ENCODE measurements at places on chromosomes 5 and 9. TPM values are rescaled to one million over a fixed set of nuclear protein-coding genes. Genes with fewer than 3 reads are reported as not detected.

DNA sequence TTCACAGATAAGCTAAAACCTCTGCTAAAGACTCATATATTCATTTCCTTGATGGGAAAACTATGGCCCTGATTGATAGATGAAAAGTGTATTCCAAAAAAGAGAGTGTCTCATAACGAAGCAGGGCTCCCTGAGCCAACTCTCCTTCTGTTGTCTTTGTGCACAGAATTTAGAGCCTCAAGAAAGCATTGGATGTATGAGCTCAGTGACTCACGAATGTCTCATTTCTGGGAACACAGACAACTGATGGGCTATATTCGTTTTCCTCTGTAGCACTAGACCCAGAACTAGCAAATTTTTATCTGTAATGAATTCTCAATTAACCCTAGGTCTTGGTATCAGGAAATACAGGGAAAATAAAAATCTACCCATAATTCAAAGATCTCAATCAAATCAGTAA is 88.4 kb downstream of the LMNB1 start:
- DNase-seq = no peak

- DNase-seq = no peak
These were observed 233.8 kb downstream of the PIK3R1 start for GRCh38 chr5:68449380-68449779.

DNA sequence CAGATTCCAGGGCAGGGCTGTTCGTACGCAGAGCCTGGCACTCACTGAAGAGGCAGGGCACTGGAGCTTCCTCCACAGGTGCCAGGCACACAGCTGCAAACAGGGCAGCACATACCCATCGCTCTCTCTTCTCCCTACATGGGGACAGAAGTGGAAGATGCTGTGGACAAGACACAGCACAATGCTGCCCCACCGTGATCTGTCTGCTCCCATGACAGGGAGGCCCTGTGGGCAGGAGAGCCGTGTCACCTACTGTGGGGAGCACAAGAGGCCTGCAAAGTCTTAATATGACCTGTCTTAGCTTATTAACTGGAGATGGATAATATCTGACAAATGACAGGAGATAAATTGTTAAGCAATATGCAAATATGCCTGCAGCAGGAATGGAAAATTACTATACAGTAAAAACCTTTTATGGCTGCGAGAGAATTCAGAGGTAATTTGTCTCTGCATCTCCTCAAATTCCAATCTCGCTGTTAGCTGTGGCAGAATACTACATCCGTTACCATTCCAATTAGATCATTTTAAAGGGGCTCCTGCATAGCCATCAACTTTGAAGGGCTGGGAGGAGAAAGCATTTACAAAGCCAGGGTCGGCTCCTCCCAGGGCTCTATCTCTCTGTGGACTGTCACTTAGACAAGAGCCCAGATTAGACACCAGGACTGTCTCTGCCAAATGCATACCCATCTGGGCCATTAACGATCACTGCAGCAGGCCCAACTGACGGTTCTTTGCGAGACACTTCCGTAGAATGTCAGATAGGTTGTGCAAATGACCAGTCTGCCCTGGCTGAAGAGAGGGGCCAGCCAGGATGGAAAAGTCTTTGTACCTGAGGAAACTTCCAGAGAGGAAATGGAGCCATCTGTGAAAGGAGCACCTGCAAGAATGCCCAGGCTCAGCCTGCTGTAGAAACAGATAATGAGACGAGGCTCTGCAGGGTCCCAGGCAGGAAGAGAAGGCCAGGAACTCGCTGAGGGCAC is 90.7 kb upstream of the FSTL4 start:
- no peak for DNase-seq

GRCh38 chr5:10635257-10635866 is 71.5 kb downstream of the ANKRD33B start:
- no peak for DNase-seq

GRCh38 chr5:95931079-95931833 is 30.4 kb downstream of the ELL2 start:
- no peak for DNase-seq

GRCh38 chr5:177539411-177539810 is 15.0 kb downstream of the FAM193B start:
- no peak for DNase-seq

LCN2 gene
- 1.0 TPM for total RNA-seq

DNA sequence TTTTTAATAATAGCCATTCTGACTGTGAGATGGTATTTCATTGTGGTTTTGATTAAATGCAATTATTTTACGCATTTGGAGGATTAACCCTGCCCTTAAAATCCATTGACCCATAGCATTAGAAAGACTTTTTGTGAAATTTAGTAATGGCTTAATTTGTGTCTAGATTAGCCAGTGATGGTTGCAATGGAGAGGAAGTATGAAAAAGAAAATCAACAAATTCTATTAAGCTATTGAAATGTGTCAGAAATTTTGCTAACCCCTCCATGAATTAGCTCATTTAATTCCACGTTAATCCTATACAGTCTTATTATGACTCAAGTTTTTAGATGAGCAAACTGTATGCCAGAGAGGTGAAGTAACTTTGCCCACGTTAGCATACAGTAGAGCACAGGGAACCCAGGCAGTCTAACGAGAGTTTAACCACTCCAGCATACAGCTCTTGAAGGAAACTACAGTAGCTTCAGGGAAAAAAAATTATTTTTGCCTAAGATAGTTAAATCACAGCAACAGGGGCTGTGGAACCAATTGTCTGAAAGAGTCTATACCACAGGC is 158.2 kb upstream of the PPP2R2B start:
- DNase-seq = no peak

DNA sequence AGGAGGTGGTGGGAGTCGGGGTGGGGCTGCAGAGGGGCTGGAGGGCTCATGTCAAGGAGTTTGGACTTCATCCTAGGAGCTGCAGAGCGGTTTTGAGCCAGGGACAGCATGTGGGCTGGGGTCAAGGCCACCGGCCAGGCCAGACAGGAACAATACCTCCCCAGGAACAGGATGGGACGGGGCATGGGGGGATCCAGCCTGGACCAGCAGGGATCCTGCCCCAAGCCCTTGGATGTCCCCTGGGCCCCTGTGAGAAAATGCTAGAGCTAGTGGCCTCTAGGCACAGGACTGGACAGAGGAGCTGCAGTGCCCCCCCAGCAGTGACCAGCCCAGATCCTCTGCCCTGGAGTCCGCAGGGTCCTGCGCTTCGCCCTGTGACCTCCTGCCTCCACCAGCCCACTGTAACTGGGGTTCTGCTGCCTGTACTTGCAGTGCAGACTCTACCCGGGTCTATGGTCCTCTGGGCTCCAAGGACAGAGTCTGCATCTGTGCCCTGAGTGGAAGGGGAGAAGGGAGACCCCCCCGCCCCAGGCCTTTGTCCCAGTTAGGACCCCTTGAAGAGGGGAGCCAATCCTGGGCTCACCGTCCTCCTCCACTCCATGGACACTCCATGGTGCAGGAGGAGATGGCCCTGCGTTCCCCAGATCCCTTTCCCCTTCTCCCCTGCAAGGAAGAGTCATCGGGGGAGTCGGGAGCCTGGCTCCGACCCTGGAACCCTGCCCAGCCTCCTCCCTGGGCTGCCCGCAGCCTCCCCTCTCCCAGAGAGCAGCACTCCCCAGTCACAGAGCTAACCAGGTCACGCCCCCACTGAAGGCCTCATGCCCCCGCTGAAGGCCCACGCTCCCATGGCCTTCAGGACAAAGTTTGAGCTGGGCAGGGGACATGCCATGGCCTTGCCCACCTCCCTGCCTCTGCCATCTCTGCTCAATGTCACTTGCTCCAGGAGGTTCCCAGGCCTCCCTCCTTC is 3.0 kb upstream of the MXD3 start:
- no peak for DNase-seq

CDH12 gene
- not detected for total RNA-seq

BAAT gene
- total RNA-seq = 0.08 TPM

DNA sequence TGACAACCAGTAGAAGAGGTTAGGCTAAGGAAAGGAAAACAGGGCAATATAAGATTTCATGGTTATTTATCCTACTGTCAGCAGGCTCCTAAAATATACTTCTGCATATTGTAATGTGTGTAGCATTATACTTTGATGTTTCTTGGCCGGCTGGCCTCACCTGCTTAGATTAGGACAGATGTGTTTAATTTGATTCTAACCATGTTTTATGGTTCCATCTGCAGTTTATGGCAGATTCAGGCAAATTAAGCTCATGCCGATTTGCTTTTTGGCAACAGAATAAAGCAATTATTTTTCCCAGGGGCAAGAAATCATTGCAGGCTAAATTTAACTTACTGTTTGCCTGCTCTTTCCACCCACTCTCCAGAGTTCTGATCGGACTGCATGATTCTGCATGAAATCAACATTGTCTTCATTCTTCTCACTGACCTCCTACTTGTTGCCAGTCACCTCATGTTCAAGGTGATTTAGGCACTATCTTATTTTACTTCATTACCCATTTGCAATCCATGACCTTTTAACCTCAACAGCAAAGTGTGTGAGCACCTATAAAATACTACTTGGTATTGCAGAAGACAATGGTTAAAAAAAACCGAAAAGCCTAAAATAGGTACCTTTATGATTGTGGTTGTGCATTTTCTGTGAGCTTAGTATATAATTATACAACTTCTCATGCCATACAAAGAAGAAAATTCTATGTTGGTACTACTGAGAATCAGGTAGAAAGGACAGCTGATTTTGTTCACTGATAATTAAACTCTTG is 125.2 kb downstream of the EDIL3 start:
- DNase-seq = no peak

C9orf153 gene
- total RNA-seq = not detected

DNA sequence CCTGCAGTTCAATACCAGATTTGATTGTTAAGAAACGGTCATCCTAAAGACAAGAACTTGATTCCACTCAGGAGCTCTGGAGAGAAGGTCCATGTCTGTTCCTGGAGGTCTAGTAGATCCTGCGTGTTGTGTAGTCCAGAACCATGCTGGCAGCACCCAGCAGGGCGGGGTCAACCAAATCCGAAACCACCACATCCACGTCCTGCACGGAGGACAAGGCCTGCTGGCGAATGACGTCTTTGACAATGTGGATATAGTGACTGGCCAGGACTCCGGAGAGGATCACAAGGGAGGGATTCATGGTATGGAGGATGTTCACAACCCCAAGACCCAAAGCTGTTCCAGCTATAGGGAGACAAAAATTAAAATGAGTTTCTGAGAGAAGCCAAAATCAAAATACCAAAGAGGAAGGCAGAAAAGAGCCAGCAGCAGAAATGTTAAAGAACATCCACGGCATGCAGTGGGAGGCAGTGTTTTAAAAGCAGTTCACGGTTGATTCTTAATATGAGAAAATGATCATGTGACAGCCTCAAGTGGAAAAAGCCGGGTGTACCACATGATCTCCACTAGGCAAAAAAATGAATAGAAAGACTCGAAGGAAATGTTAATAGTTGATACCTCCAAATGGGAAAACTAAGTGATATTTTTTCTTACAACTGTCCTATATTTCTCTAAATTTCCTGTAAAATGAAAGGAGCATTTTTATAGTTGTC is 26.7 kb downstream of the CLTA start:
- no peak for DNase-seq

GRCh38 chr5:14849516-14850294 is 21.9 kb downstream of the ANKH start:
- no peak for DNase-seq

GRCh38 chr9:34230556-34230955 is 51.7 kb downstream of the UBAP1 start:
- DNase-seq = no peak

GRCh38 chr9:104287253-104287878 is 193.3 kb downstream of the SMC2 start:
- no peak for DNase-seq

DNA sequence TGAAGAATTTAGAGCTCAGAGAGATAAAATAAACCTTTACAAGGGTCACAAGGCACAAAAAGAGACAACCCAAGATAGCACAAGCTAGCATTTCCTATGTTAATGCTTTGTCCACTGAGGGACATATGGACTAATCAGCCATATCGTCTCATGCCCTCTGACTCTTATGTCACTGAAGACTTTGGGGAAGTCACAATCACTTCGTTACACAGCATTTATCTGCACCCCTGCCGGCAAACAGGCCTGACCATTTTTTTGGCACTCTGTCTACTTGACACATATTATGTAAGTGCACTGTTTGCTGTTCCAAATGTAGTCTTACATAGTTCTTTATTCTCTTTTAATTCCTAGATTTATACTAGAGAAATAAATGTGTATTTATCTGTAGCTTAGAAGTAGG is 13.9 kb upstream of the BNC2 start:
- DNase-seq = no peak

DNA sequence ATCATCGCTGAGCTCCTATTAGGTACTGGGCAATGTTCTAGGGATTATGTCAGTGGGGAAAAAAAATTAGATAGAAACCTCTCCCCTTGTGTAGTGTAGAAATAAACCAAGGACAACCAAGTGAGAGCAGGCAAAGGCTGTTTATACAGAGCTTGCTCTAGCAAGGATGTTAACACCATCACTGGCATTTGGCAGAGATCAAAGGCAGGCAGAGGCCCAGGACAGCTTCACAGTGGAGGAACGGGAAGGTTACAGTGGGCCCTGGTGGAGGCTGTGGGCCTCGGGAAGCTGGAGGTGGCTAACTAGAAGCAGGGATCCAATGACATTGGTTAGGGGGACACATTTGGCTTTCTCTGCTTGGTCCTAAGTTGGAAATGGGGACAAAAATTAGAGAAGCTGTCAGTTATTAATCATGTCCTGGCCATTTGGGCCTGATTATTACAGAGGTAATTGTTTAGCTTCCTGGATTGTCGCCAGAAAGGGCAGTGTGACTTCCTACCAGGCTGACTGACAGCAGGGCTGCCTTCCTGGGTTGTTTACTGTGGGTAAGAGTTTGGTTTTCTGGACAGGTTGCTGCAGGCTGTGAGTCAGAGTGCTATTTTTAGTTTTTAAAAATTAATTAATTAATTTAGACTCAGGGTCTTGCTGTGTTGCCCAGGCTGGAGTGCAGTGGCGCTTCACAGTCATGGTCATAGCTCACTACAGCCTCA is 259.3 kb downstream of the ROR2 start:
- no peak for DNase-seq

- DNase-seq = no peak
These were observed 13.0 kb upstream of the ABLIM3 start for GRCh38 chr5:149128023-149128875.

SLCO6A1 gene
- not detected for total RNA-seq

DNA sequence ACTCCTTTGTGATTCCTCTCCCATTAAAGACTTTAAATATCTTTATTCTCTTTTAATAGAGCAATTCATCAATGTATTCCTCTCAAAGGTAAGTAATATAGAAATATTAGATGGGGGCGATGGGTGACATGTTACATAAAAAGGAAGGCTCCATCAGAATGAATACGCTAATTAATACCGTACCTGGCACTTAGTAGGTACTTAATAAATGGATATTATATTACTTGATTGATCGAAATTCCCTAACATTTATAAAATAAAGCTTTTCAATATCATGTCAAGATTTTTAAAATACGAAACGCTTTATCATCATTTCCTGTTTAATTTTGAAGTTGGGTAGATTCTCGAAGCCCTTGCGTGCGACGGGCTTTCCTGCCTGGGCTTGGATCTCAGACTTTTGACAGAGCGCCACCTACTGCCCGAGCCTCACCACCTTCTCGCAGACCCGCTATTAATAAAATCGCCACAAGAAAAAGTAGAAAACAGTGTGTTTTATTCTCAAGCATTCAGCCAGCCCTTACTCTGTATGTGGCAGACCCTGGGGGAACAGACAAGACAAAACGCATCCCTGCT is 99.4 kb downstream of the C5orf15 start:
- peak; percentile 38 for DNase-seq

PPP3R2 gene
- total RNA-seq = not detected
